ENCODE measurements at places on chromosomes 2 and 18.

DNA sequence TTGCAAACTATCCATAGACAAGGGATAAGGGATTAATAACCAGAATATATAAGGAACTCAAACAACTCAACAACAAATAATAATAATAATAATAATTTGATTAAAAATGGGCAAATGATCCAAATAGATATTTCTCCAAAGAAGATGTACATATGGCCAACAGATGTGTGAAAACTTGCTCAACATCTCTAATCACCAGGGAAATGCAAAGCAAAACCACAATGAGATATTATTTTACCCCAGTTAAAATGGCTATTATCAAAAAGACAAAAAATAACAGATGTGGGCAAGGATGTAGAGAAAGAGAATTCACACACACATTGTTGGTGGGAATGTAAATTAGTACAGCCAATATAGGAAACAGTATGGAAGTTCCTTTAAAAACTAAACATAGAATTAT is 26.9 kb downstream of the DNAH7 start:
- H3K27me3 ChIP-seq, result peaks cover 34% of the 10 kb centered on the region
- no peak overlapping the region for H3K4me3 ChIP-seq
- peaks cover 42% of the 10 kb centered on the region for H3K36me3 ChIP-seq
- ATAC-seq, result no peak
- peaks cover 15% of the 10 kb centered on the region for H3K4me1 ChIP-seq

- no peak overlapping the region for H3K4me3 ChIP-seq
- H3K4me1 ChIP-seq, result peaks cover 10% of the 10 kb centered on the region
- no peaks in the 10 kb centered on the region for H3K27me3 ChIP-seq
- ATAC-seq, result no peak
- no peak overlapping the region for H3K27ac ChIP-seq
- peaks cover 11% of the 10 kb centered on the region for H3K36me3 ChIP-seq
Measured at GRCh38 chr2:169871994-169872393, 44.7 kb downstream of the UBR3 start.

GRCh38 chr2:217299590-217299989 is 439.7 kb upstream of the TNP1 start:
- no peak overlapping the region for H3K4me3 ChIP-seq
- H3K4me1 ChIP-seq, result no peaks in the 10 kb centered on the region
- no peak for ATAC-seq
- no peak overlapping the region for H3K27ac ChIP-seq

- no peak overlapping the region for H3K4me3 ChIP-seq
- H3K36me3 ChIP-seq, result peaks cover 30% of the 10 kb centered on the region
- H3K4me1 ChIP-seq, result peaks cover 17% of the 10 kb centered on the region
Measured at GRCh38 chr2:143679617-143680016, 550.4 kb downstream of the ARHGAP15 start.

GRCh38 chr18:77666613-77667012 is 417.0 kb downstream of the GALR1 start:
- H3K27me3 ChIP-seq, result peaks cover 27% of the 10 kb centered on the region
- no peaks in the 10 kb centered on the region for H3K4me1 ChIP-seq
- no peak overlapping the region for H3K27ac ChIP-seq
- no peak for ATAC-seq
